ENCODE measurements at places on chromosomes 5 and 9. TPM values are rescaled to one million over a fixed set of nuclear protein-coding genes. Genes with fewer than 3 reads are reported as not detected.

DNA sequence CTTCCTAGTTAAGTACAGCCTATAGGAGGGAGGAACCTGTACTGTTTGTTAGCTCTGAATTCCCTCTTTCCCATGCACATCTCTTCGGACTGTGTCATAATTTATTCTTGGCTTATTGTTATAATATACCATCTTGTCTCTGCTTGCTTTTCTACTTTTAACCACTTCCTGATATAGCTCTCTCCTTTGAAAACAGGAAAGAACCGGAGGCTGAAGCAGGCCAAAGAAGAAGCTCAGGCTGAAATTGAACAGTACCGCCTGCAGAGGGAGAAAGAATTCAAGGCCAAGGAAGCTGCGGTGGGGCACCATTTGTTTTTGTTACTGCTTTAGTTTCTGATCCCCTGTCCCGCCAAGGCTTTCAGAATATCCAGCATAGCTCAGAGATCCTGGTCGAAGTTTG, 4.8 kb downstream of the ATP6V1G1 start:
- DNase-seq = no peak

DNA sequence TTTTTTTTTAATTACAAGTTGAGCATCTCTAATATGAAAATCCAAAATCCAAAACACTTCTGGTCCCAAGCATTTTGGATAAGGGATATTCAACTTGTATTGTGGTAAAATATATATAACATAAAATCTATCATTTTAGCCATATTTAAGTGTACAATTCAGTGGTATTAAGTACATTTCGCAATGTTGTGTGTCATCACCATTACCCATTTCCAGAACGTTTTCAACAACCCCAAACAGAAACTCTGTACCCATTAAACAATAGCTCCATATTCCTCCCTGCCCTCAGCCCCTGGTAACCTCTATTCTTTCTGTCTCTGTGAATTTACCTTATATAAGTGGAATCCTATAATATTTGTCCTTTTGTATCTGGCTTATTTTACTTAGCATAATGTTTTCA, 24.9 kb downstream of the TICAM2 start:
- no peak for DNase-seq

DNA sequence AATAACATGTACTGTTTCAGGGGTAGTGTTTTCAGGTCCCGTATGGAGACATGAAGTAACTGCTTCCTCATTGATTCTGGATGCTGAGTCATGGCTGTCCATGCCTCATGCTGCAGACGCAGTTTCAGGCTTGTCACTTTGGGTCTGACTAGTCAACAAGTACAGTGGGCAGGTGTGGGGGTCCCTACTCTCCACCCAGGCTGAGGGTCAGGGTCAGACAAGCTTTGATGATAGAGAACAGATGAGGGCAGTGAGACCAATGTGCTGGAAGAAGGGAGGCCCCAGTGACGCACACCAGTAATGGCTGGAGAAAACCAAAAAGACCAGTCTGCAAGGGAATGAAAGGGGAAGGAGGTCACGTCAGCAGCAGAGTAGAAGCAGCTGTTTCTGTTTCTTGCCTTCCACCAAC, 80.0 kb upstream of the NFIL3 start:
- DNase-seq = no peak

- DNase-seq = peak; percentile 79
These were observed 15.9 kb downstream of the STOM start for GRCh38 chr9:121354141-121354540.

GHR gene
- 11.4 TPM for total RNA-seq

Data from adrenal gland (tissue), 19 donors.